ENCODE measurements at places on chromosomes 5 and 9.

DNA sequence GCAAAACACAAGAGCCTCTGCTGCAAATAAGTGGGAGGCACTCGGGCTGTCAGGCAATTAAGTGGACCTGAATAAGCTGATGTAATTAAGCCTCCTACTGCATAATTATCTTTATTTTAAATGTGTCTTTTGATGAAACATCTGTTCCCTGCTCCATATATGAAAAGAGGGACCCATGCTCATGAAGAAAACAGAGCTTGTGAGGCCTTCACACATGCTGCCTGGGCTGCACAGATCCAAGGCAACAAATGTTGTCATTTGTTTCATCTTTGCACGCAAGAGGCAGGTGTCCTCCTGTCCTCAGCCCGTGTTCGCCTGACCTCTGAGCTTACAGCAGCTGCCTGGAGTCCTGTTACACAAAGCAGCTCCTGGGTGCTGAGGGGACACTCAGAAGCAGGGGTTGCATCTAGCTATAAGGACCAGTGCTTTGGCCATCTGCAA, 381.1 kb downstream of the ZNF608 start:
- DNase-seq, result no peak

- no peak for DNase-seq
Observed at GRCh38 chr5:39896104-39896503, 471.3 kb upstream of the DAB2 start.

DNA sequence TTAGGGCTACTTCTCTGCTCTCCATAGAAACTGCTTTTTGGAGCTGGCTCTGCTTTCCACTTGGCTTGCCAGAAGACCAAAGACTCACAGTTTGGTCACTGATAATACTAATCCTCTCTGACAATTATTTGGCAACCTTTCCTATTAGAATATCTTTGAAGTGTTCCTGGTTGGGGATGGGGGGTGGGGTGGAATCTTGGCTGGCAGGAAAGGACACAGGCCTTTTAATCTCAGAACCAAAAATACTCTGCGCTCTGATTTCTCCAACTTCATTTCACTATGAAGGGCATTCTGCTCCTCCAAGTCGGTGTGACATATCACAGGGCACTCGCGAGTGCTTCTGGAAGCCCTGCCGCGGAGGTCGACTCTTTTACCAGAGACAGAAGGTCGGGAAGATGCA, 1329.0 kb upstream of the WWC1 start:
- DNase-seq, result no peak

GRCh38 chr5:179923436-179923835, 15.7 kb upstream of the TBC1D9B start:
- DNase-seq, result no peak

- no peak for DNase-seq
Observed at GRCh38 chr9:35272989-35273388, 111.2 kb downstream of the UNC13B start.

DNA sequence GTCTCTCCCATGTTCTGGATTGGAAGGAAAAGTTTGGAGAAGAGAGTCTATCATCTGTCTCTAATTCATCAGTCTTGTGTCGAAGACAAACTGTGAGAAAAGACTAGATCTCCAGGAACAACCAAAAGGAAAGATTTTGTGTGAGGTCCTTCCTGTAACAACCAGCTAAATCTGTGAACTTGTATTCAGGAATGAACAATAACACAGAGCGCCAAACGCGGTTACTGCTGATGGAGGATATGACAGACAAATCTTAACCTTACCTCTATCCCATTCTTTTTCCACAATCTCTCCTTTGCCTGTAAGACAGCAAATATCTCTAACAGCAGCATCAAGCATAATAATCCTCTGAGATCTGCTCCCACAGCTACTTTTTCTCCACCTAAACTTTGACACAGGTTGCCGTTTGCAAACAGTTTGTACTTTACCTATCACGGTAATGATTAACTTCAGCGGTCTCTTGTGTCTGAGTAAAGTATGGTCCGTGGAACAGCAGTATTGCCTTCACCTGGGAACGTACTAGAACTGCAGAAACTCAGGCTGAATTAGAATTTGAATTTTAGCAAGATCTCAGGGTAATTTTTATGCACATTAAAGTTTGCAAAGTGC, 387.6 kb downstream of the ELAVL2 start:
- DNase-seq, result no peak

- no peak for DNase-seq
Observed at GRCh38 chr9:126595982-126596381, 17.7 kb upstream of the LMX1B start.

GRCh38 chr9:89864731-89865130, 259.9 kb downstream of the GADD45G start:
- no peak for DNase-seq

DNA sequence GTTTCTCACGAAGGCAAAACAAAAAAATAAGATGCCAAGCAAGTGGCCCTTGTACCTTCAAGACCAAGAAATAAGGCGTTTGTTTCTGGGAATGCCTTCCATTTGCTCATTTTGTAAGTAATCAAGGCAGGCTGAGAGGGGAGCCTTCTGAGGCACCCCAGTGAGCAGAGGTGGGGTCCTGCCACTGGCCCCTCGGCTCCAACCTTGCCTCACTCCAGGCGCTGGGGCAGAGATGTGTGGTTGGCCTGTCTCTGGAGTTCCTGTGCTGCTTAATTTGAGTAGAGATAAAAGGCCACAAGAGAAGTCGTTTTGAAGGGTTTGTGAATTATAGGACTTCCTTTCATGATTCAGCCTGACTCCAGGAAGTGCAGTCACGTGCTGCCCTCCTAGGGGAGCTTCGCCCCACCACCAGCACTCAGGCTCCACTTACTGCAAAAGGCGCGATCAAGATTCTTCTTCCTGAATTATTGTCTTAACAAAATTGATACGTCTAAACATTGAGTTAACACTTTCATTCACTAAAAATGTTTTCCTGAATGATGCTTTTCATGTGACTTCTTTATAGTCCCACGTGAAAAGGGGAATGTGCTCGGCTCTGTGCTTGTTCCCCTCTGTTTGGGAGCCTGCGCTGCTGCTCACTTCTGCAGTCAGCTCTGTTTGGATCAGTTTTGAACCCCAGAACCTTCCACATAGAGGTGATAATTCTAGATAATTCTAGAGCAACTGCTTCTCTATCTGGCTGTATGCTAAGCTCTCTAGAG, 13.7 kb downstream of the SYK start:
- DNase-seq, result no peak

GRCh38 chr9:89185980-89186379, 7.4 kb upstream of the SHC3 start:
- DNase-seq, result no peak

DNA sequence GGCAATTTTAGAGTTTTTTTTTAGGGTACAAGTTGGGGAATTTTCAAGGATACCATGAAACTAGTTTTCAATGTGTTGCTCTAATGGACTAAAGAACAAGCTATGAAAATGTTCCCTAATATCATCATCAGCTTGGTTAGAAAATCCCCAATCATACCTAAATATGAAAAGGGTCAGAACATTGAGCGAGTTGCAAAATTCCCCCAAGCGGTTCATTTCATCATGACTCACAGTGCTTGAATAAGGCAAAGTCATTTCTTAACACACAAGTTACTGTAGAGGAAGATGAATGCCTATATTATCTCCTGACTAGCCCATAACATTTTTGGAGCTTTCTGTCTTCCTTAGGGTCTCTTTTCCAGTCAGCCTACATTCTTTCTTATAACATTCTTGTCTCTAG, 62.7 kb downstream of the ST8SIA4 start:
- peak; percentile 14 for DNase-seq

DNA sequence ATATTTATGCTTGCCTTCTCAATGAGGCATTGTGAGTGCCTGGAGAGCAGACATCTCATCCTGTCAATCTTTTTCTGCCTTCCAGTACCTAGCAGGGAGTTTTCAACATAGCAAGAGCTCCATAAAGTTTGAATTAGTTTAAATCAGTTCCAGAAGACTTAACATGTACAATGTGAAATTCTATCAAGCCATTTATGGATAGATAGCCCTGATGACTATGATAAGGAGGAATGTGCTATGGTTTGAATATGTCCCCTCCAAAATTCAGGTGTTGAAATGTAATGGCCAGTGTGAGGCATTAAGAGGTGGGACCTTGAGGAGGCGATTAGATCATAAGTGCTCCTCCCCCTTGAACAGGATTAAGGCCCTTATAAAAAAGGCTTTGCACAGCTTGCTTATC, 306.9 kb upstream of the SMARCA2 start:
- no peak for DNase-seq

DNA sequence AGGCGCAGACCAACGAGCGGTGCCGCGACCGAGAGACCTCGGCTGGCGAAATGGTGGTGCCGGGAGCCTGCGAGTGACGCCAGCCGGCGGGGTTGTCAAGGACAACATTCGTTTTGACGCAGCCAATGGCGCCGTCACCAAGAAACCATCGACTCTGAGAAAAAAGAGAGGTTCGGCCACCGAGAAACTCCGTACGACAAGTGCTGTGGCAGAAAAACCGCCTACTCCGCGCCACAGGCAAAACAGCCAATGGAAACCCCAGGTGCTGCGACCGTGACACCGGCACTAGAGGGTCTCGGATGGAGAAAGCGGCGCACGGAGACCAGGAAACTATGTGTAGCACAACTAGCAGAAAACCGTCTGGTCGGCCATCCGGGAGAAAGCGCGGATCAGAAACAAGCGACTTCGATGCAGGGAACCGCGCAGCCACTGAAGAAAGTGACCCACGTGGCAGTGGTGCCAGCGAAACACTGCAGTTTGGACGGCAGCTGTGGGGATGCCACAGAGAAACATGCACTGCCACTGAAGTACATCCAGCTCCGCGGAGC, 88.8 kb downstream of the ANXA2R start:
- peak; percentile 67 for DNase-seq

GRCh38 chr9:105901514-105902109, 207.3 kb downstream of the TMEM38B start:
- no peak for DNase-seq

GRCh38 chr5:177131019-177131320, 2.6 kb upstream of the NSD1 start:
- no peak for DNase-seq

DNA sequence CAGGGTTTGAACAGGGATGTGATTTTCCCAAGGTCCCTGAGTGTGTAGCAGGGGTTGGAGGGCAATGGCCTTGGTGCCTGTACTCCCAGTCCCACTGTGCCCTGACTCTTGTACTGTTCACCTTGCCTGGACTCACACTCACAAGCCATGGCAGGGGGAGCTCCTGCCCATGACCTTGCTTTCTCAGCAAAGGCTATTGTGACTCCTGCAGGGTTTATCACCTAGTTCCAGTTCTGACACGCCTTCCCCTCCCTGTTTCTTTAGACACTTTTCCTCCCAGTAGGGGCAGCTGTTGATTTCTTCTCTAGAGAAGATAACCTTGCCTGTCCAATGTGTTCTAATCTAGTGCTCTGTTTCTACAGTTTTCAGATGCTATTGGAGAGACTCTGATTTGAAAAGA, 139.5 kb downstream of the FSTL4 start:
- DNase-seq, result no peak

- DNase-seq, result no peak
Observed at GRCh38 chr5:54317511-54318260, 7.3 kb upstream of the ARL15 start.

GRCh38 chr5:155254399-155254798, 240.8 kb downstream of the KIF4B start:
- DNase-seq, result no peak

DNA sequence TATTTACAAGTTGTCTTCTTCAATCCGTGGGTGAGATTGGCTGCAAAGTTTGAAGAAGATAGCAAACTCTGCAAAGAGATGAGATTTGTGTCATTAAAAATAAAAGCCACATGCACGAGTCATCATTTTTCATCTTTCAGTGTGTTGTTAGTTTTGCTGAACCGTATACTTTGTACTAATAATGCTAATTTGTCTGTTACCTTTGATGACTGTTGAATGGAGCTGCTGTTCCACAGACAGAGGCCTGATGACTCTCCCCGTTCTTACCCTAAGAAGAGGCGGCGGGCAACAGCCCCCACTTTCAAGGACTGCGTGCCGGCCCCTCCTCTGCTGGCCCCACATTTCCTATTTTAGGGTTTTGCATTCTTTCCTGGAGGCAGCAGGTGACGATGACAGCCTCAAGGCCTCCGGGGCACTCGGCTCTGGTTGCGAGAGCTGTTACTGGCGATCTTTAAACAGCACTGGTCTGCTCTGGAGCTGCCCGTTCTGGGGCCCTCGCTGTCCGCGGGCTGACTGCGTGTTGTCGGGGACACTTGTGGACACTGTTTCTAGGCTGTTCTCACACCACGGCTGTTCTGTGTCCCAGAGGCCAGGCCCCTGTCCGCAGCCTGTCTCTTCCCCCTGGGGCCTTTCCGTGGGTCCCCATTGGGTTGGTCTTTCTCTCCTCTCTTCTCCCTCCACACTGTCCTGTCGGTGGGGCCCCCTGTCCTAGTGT, 35.1 kb downstream of the NDUFS6 start:
- no peak for DNase-seq

- DNase-seq, result no peak
Observed at GRCh38 chr9:123113185-123113584, 79.7 kb downstream of the GPR21 start.

- DNase-seq, result no peak
Observed at GRCh38 chr9:26813247-26813646, 79.4 kb downstream of the CAAP1 start.

Measured in activated naive CD4-positive, alpha-beta T cell treated with anti-CD3 and anti-CD28 coated beads, Interleukin-2, amount 50 U/mL, for 16 hours (primary cell).